Hepatocyte (in vitro differentiated cells): ENCODE measurements at places on chromosomes 13 and 19. TPM values are rescaled to one million over a fixed set of nuclear protein-coding genes. Genes with fewer than 3 reads are reported as not detected.

GRCh38 chr13:50519866-50520265 lies 323.6 kb downstream of the DLEU7 start:
- H3K4me3 ChIP-seq: no peak overlapping the region
- peaks cover 60% of the 10 kb centered on the region for H3K4me1 ChIP-seq
- H3K27me3 ChIP-seq: no peaks in the 10 kb centered on the region
- H3K36me3 ChIP-seq: no peaks in the 10 kb centered on the region
- H3K27ac ChIP-seq: no peak overlapping the region
- DNase-seq: no peak

DNA sequence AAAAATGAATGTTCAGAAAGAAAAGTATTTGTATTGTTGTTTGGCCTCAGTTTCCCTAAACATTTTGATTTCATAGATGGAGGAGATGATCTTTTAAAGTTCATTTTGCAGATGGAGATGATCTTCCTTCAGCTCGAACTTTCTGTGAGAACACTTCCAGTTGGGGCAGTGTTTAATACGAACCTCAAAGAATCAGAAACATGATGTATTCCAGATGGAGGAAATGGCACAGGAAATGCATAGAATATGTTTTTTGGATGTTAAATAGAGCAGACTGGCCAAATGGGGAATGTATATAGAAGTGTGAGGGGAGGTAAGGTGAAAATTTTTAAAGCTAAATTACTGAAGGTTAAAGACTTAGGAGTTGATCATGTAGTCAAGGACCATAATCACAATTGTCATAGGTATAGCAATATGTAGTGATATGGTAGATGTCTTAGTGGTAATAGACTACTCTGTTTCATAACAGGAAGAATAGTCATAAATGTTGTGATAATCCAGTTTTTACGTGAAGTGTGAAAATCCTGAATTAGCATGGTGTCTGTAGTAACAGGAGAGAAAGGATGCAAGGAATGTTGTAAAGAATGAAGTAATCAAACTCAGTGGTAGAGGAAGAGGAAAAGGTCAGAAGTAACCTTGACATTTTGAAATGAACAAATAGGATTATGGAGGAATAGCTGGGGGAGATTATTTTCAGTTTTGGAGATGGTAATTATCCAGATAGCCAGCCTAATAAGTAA lies 5.1 kb downstream of the RAP2A start:
- no peaks in the 10 kb centered on the region for H3K36me3 ChIP-seq
- no peak overlapping the region for H3K27ac ChIP-seq
- H3K4me3 ChIP-seq: no peak overlapping the region

- H3K27ac ChIP-seq: no peak overlapping the region
- DNase-seq: no peak
- H3K4me1 ChIP-seq: no peaks in the 10 kb centered on the region
- H3K36me3 ChIP-seq: no peaks in the 10 kb centered on the region
Observed at GRCh38 chr13:86355301-86355700, 556.1 kb upstream of the SLITRK6 start.

KLK5 gene
- polyA plus RNA-seq: 0.24 TPM in 1 of 2 replicates, not detected in the other

KIR2DL3 gene
- not detected in 2 replicates for polyA plus RNA-seq

ZNF723 gene
- polyA plus RNA-seq: not detected in 2 replicates

- H3K27ac ChIP-seq: no peak overlapping the region
- peak; percentile 19 for DNase-seq
- no peaks in the 10 kb centered on the region for H3K27me3 ChIP-seq
- no peaks in the 10 kb centered on the region for H3K4me1 ChIP-seq
Observed at GRCh38 chr13:21232196-21232595, 55.7 kb downstream of the MRPL57 start.

IRGC gene
- not detected in 2 replicates for polyA plus RNA-seq

SHISA7 gene
- not detected in 2 replicates for polyA plus RNA-seq

NCAN gene
- not detected in 2 replicates for polyA plus RNA-seq

DNA sequence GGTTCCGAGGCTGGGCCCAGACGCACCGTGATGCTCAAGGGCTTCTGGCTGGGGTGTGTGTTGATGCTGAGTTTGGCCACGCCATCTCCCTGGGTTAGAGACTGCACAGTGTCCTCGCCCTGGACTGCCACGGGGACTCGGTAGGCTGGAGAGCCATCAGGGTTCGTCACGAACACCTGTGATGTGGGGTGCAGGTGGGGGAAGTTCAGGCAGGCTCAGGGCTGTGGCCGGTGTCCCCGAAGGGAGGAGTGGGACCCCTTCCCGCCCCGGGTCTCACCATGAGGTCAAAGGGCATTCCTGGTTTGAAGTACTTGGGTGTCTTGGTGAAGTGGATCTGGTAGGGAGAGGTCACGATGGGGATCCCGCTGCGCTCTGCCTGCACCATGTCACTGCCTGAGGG lies 8.2 kb downstream of the C3 start:
- DNase-seq: no peak
- peaks cover 30% of the 10 kb centered on the region for H3K27me3 ChIP-seq
- no peaks in the 10 kb centered on the region for H3K36me3 ChIP-seq
- no peak overlapping the region for H3K27ac ChIP-seq
- H3K4me3 ChIP-seq: no peak overlapping the region

GRCh38 chr13:79312340-79312855 lies 93.7 kb downstream of the RBM26 start:
- no peaks in the 10 kb centered on the region for H3K36me3 ChIP-seq
- H3K27me3 ChIP-seq: no peaks in the 10 kb centered on the region
- H3K4me1 ChIP-seq: no peaks in the 10 kb centered on the region

DNA sequence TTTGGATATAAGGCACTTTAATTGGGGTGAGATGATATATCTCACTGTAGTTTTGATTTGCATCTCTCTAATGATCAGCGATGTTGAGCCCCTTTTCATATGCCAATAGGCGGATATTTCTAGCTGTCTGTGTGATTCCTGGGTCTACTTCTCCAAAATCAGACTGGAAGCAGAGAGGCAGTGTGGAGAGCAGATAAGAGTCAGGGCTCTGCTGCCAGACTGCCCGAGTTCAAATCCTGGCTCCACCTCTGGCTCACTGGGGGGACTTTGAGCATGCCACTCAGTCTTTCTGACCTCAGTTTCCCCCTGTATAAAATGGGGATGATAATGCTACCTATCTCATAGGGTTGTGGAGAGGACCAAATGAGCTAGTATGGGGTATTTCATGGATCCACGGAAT lies 24.0 kb upstream of the ACP7 start:
- no peaks in the 10 kb centered on the region for H3K27me3 ChIP-seq
- H3K36me3 ChIP-seq: no peaks in the 10 kb centered on the region
- no peak overlapping the region for H3K27ac ChIP-seq
- no peak overlapping the region for H3K4me3 ChIP-seq
- H3K4me1 ChIP-seq: no peaks in the 10 kb centered on the region
- DNase-seq: no peak

KIR3DL1 gene
- polyA plus RNA-seq: not detected in 2 replicates

- H3K27ac ChIP-seq: no peak overlapping the region
- DNase-seq: no peak
- H3K36me3 ChIP-seq: no peaks in the 10 kb centered on the region
- no peak overlapping the region for H3K4me3 ChIP-seq
- no peaks in the 10 kb centered on the region for H3K4me1 ChIP-seq
Observed at GRCh38 chr13:56412856-56413255, 727.9 kb upstream of the PRR20A start.

CYP2A7 gene
- not detected in 2 replicates for polyA plus RNA-seq

PLPP2 gene
- polyA plus RNA-seq: 17.7 and 20.2 TPM in 2 replicates

- no peaks in the 10 kb centered on the region for H3K36me3 ChIP-seq
- H3K27me3 ChIP-seq: no peaks in the 10 kb centered on the region
- H3K4me1 ChIP-seq: no peaks in the 10 kb centered on the region
- H3K4me3 ChIP-seq: no peak overlapping the region
- no peak for DNase-seq
- no peak overlapping the region for H3K27ac ChIP-seq
Observed at GRCh38 chr13:112450118-112450903, 74.2 kb downstream of the SPACA7 start.
